LNCaP clone FGC (cell line): ENCODE measurements at places on chromosomes 1 and 21.

GRCh38 chr1:219472596-219472995, 140.3 kb downstream of the ZC3H11B start:
- DNase-seq, result no peak

DNA sequence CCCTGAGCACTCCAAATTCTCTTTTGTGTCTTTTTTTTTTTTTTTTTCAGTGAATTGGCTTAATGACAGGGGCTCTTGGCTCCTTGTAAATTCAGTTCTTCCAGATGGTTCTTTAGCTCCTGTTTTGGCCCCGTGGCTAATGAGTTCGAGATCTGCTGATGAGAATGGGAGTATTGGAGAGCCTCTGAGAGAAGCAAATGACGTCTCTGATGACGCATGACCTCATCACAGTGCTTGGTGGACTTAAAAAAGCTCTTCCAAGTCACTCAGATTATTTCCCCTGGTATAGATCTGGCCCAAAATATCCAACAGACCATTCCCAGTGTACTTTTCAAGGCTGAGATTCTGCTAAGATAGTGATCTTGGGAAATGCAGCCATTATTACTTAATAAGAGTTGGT, 159.5 kb downstream of the MIS18A start:
- DNase-seq, result no peak

- no peak for DNase-seq
These were observed 42.0 kb upstream of the MTF1 start for GRCh38 chr1:37901191-37901892.

GRCh38 chr1:33378976-33379375, 51.9 kb downstream of the PHC2 start:
- DNase-seq, result no peak

- DNase-seq, result no peak
These were observed 689 bp downstream of the PKP1 start for GRCh38 chr1:201283836-201284553.

GRCh38 chr1:176843352-176844297, 320.9 kb downstream of the ASTN1 start:
- peak; percentile 46 for DNase-seq
